ENCODE measurements at places on chromosomes 3 and 15.
A peak's percentile ranks its signal among the peaks of the same experiment; 100 is the strongest.

DNA sequence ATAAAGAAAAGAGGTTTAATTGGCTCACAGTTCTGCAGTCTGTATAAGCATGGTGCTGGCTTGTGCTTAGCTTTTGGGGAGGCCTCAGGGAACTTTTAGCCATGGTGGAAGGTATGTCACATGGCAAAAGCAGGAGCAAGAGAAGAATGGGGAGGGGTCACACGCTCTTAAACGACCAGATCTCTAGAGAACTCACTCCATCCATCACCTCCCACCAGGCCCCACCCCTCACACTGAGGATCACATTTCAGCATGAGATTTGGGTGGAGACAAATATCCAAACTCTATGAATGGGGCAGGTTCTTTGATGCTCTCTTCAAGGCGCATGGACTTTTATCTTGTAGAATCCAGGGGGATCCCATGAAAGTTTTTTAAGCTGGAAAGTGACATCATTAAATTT is 75.7 kb downstream of the ITPR1 start:
- no peak for DNase-seq

- DNase-seq, result no peak
Measured at GRCh38 chr3:13880811-13881156, 913 bp upstream of the WNT7A start.

- DNase-seq, result no peak
Measured at GRCh38 chr3:99845999-99846398, 28.3 kb downstream of the CMSS1 start.

- no peak for DNase-seq
Measured at GRCh38 chr15:51128701-51129100, 34.0 kb upstream of the TNFAIP8L3 start.

- DNase-seq, result no peak
Measured at GRCh38 chr3:72299321-72299802, 514.4 kb upstream of the PROK2 start.

GRCh38 chr3:183411216-183411922 is 17.1 kb downstream of the MCF2L2 start:
- DNase-seq, result no peak

- DNase-seq, result no peak
Measured at GRCh38 chr3:11522398-11522715, 121.4 kb downstream of the VGLL4 start.

GRCh38 chr3:124144035-124144814 is 152.3 kb upstream of the ROPN1 start:
- no peak for DNase-seq

- no peak for DNase-seq
Measured at GRCh38 chr3:184937611-184938010, 125.6 kb downstream of the VPS8 start.

- DNase-seq, result no peak
Measured at GRCh38 chr15:59570315-59570714, 41.3 kb upstream of the GCNT3 start.

GRCh38 chr3:45236964-45237363 is 10.9 kb upstream of the TMEM158 start:
- DNase-seq, result no peak

DNA sequence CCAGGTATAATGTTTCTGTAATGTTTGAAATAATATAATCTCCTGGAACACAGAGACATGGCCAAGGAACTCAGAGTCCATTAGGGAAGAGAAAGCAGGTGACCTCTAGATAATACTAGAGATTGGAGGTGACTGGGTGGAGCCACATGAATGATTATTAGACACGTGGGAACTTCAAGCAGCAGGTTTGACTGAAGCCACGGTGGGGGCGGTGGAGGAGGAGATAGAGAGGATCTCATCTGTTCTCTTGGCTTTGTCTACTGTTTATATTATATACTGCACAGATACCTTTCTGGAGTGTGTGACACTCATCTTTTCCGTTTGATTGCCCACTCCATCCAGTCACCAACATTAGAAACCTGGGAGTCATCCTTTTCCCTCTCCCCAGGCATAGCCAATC is 33.7 kb downstream of the KIF7 start:
- no peak for DNase-seq

- DNase-seq, result no peak
Measured at GRCh38 chr3:9978710-9979305, 7.8 kb downstream of the EMC3 start.

- DNase-seq, result peak; percentile 49
Measured at GRCh38 chr3:126679318-126679751, 24.4 kb upstream of the TXNRD3 start.

DNA sequence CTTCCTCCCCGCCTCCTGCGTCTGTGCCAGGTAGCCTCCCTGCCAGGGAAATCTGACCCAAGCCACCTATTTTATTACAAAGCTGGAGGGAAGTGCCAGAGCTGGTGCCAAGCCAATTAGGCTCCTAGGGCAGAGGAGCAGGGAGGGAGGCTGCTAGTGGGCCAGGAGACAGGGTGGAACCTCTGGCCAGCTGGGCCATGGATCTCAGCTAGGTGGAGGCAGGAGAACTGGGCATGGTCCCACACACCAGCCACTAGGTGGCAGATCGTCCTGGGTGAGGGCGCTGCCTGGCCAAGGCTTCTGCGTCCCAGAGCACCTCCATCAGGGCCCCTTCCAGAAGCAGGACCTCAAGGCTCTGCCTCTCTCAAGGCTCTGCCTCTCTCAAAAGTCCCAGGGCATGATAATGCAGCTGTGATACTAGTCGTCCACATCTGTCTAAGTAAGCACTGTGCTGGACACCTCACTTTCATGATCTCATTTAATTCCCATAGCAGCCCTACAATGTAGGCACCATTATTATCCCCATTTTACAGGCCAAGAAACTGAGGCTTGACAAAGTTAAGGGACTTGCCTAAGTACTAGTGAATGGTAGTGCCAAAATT is 4.5 kb upstream of the RFT1 start:
- peak; percentile 30 for DNase-seq

Data from T follicular helper cell (primary cell).